IMR-90 (cell line): ENCODE measurements at places on chromosomes 5 and 9.

GRCh38 chr9:87547671-87548081 is 50.0 kb downstream of the DAPK1 start:
- no peaks in the 10 kb centered on the region for H3K36me3 ChIP-seq
- no peak overlapping the region for H3K4me3 ChIP-seq
- H3K27ac ChIP-seq = no peak overlapping the region
- DNase-seq = no peak

DNA sequence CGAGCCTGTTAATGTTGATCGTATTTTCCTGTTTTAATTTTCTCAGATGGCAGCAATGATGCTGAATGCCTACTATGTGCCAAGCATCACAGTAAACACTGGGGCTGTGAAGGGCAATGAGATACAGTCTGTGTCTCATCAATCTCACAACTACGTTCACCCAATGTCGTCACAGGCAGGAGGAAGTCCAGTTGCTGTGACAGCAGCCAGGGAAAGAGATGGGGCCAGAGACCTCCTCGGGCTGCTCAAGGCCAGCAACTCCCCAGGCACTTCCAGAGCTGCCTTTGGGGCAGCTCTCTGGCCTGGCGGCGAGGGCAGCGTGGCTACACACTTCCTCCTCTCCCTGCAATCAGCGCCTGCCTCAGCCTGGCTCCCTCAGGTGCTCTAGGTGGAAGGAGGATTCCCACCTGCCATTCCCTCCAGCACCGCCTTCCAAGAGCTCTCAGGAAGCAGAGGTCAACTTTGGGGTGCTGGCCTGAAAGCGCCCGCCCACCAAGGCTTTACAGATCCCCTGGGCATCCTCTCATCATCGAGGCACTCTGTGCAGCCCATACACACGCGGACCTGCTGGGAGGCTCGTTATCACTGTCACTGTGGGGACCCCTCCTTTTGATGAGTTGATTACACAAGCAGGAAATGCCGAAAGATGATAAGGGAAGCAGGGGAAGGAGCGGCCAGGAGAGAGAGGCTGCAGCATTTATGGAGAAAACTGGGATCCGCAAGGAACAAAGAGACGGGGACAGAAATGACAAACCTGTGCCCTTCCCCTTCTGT is 159.2 kb downstream of the ZDHHC21 start:
- no peaks in the 10 kb centered on the region for H3K36me3 ChIP-seq
- H3K4me3 ChIP-seq = no peak overlapping the region
- H3K27me3 ChIP-seq = peaks cover 11% of the 10 kb centered on the region
- no peaks in the 10 kb centered on the region for H3K4me1 ChIP-seq
- no peak overlapping the region for H3K27ac ChIP-seq

DNA sequence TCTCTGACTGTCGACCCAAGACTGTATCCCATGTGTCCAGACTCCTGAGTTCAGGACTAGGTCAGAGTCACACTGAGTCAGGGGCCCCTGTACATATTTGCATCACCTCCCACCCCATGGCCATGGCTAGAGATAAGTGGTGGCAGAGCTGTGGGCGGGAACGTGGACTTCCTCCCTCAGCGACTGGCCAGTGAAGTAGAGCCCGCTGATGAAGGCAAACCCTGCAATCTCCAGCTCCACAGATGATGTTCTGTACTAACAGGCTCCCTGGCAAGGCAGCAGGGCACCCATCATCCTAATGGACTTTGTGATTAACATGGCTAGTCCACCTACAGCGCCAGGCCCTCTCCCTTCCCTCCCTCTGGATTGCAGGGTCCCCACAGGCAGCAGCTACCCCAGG is 110.5 kb upstream of the LRRTM2 start:
- H3K4me1 ChIP-seq = peaks cover 9% of the 10 kb centered on the region
- H3K27ac ChIP-seq = no peak overlapping the region
- no peaks in the 10 kb centered on the region for H3K27me3 ChIP-seq
- no peaks in the 10 kb centered on the region for H3K36me3 ChIP-seq

- peaks cover 2% of the 10 kb centered on the region; the same call in 1 of the 2 replicates for H3K4me1 ChIP-seq
- H3K4me3 ChIP-seq = no peak overlapping the region
- DNase-seq = no peak
- no peaks in the 10 kb centered on the region for H3K27me3 ChIP-seq
- H3K27ac ChIP-seq = no peak overlapping the region
- peaks cover 2% of the 10 kb centered on the region; the same call in 1 of the 2 replicates for H3K36me3 ChIP-seq
These were observed 22.9 kb downstream of the KIF2A start for GRCh38 chr5:62328772-62329491.

GRCh38 chr9:89985068-89985467 is 380.3 kb downstream of the GADD45G start:
- H3K27me3 ChIP-seq = peaks cover 2% of the 10 kb centered on the region; the same call in 1 of the 2 replicates
- no peak overlapping the region for H3K27ac ChIP-seq
- no peak for DNase-seq
- no peak overlapping the region for H3K4me3 ChIP-seq

DNA sequence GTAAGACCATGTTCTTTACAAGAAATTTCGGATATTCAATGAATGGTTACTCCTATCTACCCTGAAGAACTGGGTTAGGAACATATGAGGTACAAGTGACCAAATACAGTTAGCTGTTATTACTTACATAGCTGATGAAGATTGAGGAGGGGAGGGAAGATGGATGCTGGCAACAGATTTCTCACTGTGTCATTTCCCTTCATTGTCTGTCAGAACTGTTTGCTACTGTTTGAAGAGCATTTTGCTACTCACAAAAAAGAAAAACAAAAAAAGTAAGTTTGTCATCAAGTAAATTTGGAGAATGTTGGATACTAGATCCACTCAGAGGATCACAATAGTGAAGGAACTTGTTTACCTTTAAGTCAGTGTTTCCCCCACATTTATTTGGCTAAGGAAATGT is 53.7 kb downstream of the ENC1 start:
- H3K27ac ChIP-seq = no peak overlapping the region
- no peak overlapping the region for H3K4me3 ChIP-seq
- peaks cover 1% of the 10 kb centered on the region; the same call in 1 of the 2 replicates for H3K27me3 ChIP-seq
- no peak for DNase-seq
- H3K36me3 ChIP-seq = no peaks in the 10 kb centered on the region
- H3K4me1 ChIP-seq = no peaks in the 10 kb centered on the region

- DNase-seq = peak; percentile 56
- no peak overlapping the region for H3K27ac ChIP-seq
- no peaks in the 10 kb centered on the region for H3K27me3 ChIP-seq
- H3K36me3 ChIP-seq = peaks cover 5% of the 10 kb centered on the region; the same call in 1 of the 2 replicates
- H3K4me1 ChIP-seq = peaks cover 10% of the 10 kb centered on the region
- H3K4me3 ChIP-seq = no peak overlapping the region
These were observed 3.1 kb upstream of the GNPDA1 start for GRCh38 chr5:142015781-142016533.

GRCh38 chr5:59732301-59732700 is 161.2 kb downstream of the PDE4D start:
- H3K4me1 ChIP-seq = no peaks in the 10 kb centered on the region
- H3K27me3 ChIP-seq = no peaks in the 10 kb centered on the region
- H3K27ac ChIP-seq = no peak overlapping the region
- no peak for DNase-seq
- H3K4me3 ChIP-seq = no peak overlapping the region

DNA sequence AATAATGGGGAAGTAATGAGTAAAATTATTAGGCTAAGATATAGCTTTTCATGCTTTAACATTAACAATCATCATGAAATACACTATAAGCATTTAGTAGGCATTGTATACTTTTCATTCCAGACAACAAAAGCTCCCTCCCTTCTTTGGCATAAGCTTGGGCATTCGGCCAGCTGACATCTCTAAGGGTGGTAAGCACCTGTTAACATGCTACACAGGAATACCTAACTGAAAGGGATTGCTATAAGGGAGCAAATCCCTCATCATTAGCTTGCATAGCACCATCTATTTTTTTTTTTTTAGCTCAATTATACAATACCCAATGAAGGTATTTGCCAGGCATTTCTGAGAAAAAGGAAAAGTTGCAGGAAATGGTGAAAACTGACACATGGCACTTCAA is 16.6 kb downstream of the STRBP start:
- H3K27ac ChIP-seq = no peak overlapping the region
- H3K27me3 ChIP-seq = peaks cover 3% of the 10 kb centered on the region
- DNase-seq = no peak
- H3K4me1 ChIP-seq = no peaks in the 10 kb centered on the region
- no peak overlapping the region for H3K4me3 ChIP-seq
- H3K36me3 ChIP-seq = no peaks in the 10 kb centered on the region

- peaks cover 3% of the 10 kb centered on the region; the same call in 1 of the 2 replicates for H3K4me1 ChIP-seq
- H3K4me3 ChIP-seq = no peak overlapping the region
- H3K36me3 ChIP-seq = no peaks in the 10 kb centered on the region
- H3K27ac ChIP-seq = no peak overlapping the region
- no peaks in the 10 kb centered on the region for H3K27me3 ChIP-seq
These were observed 3.6 kb downstream of the TTC23L start for GRCh38 chr5:34842554-34842953.

GRCh38 chr9:130128733-130129431 is 43.3 kb upstream of the NCS1 start:
- peaks cover 18% of the 10 kb centered on the region for H3K4me1 ChIP-seq
- peaks cover 23% of the 10 kb centered on the region for H3K36me3 ChIP-seq
- H3K4me3 ChIP-seq = no peak overlapping the region
- peak overlapping the region; percentile 83 for H3K27ac ChIP-seq
- DNase-seq = peak; percentile 99

- no peaks in the 10 kb centered on the region for H3K36me3 ChIP-seq
- no peaks in the 10 kb centered on the region for H3K4me1 ChIP-seq
- H3K27ac ChIP-seq = no peak overlapping the region
- DNase-seq = no peak
These were observed 34.9 kb downstream of the PNPLA7 start for GRCh38 chr9:137515338-137515724.

- no peaks in the 10 kb centered on the region for H3K27me3 ChIP-seq
- H3K4me3 ChIP-seq = no peak overlapping the region
- no peak overlapping the region for H3K27ac ChIP-seq
- H3K4me1 ChIP-seq = peaks cover 11% of the 10 kb centered on the region
- peak; percentile 99 for DNase-seq
These were observed 7.5 kb downstream of the PFDN1 start for GRCh38 chr5:140295414-140295813.

DNA sequence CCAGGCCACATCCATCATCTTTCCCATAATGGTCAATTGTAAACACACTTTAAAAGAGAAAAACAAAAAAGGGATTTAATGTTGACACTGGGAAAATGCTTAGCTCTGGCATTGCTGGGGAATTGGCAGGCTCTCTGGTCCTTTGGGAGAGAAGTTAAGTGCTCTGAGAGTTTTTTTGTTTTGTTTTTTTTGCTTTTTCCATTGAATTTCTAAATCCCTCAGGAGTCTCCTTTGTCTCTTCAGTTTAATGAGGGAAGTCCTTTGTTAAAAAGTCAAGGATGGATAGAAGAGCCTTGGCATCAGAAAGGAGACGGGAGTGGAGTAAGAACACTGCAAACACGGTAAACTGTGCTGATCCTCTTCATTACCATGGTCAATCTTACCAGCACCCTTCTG is 7.1 kb upstream of the HAND1 start:
- H3K27me3 ChIP-seq = peaks cover 82% of the 10 kb centered on the region
- H3K4me1 ChIP-seq = no peaks in the 10 kb centered on the region
- no peak for DNase-seq
- no peak overlapping the region for H3K27ac ChIP-seq

DNA sequence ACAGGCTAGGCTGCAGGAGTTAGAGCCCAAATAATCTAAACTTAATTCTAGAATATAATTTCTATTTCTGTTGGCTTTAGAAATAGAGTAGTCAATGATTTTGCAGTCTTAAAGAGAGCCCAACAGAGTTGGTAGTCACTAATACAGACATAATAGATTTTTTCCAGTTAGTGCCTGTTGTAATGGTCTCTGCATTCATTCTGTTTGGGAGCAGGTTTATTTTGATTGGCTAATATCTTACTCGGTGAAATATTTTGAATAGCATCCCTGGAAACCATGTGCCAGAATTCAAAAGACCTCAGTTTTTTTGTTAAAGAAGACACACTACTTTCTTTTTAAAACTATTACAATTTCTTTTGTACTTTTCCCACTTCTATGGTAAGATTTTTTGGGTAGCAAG is 107.2 kb downstream of the RASGRF2 start:
- no peak for DNase-seq
- no peaks in the 10 kb centered on the region; the same call in 1 of the 2 replicates for H3K36me3 ChIP-seq
- H3K27me3 ChIP-seq = no peaks in the 10 kb centered on the region
- H3K4me1 ChIP-seq = peaks cover 5% of the 10 kb centered on the region
- no peak overlapping the region for H3K27ac ChIP-seq
- no peak overlapping the region for H3K4me3 ChIP-seq

DNA sequence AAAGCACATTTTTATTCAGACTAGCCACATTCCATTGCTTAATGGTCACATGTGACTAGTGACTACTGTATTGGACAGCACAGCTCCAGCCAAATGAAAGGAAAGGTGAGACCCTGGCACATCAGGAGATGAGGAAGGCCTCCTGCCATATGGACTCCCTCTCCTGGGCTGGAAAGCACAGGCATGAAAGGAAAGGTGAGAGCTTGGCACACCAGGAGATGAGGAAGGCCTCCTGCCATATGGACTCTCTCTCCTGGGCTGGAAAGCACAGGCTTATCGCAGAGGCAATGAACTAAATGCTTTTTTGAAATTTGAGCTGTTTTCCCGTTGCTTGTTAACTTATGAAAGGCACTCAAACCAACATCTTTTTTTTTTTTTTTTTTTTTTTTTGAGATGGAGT is 144.8 kb upstream of the SLC12A2 start:
- no peak overlapping the region for H3K27ac ChIP-seq
- no peaks in the 10 kb centered on the region for H3K36me3 ChIP-seq
- peaks cover 3% of the 10 kb centered on the region; the same call in 1 of the 2 replicates for H3K4me1 ChIP-seq
- H3K27me3 ChIP-seq = no peaks in the 10 kb centered on the region
- no peak overlapping the region for H3K4me3 ChIP-seq

- no peak overlapping the region for H3K4me3 ChIP-seq
- H3K4me1 ChIP-seq = no peaks in the 10 kb centered on the region
- no peak overlapping the region for H3K27ac ChIP-seq
- H3K36me3 ChIP-seq = no peaks in the 10 kb centered on the region
- peak; percentile 66 for DNase-seq
These were observed 50.0 kb downstream of the TRIM32 start for GRCh38 chr9:116737152-116737546.

DNA sequence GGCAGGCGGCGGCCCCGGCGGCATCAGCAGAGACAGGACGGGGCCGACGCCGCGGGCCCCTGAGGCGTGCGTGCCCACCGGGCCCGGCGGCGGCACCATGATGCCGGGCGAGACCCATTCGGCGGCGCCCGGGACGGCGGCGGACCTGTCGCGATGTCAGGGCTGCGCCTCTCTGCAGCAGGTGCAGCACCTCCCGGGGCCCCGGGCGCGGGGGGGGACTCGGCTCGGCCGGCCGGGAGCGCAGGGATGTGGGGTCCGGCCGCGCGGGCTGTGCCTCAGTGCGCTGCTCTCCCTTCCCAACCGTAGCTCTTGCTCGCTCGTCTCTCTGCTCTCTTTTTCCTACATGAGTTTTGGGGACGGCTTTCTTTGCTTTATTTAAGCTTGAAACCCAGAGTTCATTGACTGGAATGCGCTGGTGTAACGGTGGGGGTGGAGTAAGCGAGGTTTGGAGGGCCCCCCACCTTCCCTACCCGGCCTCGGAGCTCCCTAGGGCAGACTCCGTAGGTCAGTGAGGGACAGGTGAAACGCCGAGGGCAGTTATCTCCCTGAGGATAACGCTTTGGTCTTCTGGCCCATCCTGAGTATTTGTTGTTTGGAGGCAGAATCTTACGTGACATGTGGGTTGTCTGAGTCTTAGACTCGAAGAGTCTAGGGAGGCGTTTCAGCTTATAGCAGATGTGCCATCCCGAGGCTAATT is 490 bp downstream of the ICE1 start:
- peaks cover 7% of the 10 kb centered on the region for H3K4me1 ChIP-seq
- H3K4me3 ChIP-seq = peak overlapping the region; percentile 59
- H3K36me3 ChIP-seq = no peaks in the 10 kb centered on the region
- H3K27me3 ChIP-seq = no peaks in the 10 kb centered on the region
